Prostate gland (tissue), 2 donors: ENCODE measurements at places on chromosomes 3 and 15.

DNA sequence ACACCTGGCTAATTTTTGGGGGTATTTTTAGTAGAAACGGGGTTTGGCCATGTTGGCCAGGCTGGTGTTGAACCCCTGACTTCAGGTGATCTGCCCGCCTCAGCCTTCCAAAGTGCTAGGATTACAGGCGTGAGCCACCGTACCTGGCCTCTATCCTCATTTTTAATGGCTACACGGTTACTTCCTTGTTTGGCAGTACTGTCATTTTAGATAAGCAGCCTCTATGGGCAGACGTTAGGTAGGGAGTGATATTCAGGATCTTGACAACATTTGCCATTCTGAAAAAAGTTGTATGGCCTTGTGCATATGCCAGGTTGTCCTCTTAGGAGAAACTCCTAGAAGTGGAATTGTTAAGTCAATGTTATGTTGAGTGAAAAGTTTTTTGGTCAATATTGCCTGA, 141.7 kb downstream of the ITPR1 start:
- DNase-seq: no peak
- no peak overlapping the region for H3K27ac ChIP-seq
- H3K4me3 ChIP-seq: no peak overlapping the region
- H3K36me3 ChIP-seq: no peaks in the 10 kb centered on the region
- H3K27me3 ChIP-seq: no peaks in the 10 kb centered on the region

GRCh38 chr3:46354984-46355383, 1.1 kb downstream of the CCR2 start:
- no peaks in the 10 kb centered on the region for H3K4me1 ChIP-seq
- no peak overlapping the region for H3K4me3 ChIP-seq
- DNase-seq: no peak
- no peaks in the 10 kb centered on the region for H3K27me3 ChIP-seq
- no peaks in the 10 kb centered on the region for H3K36me3 ChIP-seq

DNA sequence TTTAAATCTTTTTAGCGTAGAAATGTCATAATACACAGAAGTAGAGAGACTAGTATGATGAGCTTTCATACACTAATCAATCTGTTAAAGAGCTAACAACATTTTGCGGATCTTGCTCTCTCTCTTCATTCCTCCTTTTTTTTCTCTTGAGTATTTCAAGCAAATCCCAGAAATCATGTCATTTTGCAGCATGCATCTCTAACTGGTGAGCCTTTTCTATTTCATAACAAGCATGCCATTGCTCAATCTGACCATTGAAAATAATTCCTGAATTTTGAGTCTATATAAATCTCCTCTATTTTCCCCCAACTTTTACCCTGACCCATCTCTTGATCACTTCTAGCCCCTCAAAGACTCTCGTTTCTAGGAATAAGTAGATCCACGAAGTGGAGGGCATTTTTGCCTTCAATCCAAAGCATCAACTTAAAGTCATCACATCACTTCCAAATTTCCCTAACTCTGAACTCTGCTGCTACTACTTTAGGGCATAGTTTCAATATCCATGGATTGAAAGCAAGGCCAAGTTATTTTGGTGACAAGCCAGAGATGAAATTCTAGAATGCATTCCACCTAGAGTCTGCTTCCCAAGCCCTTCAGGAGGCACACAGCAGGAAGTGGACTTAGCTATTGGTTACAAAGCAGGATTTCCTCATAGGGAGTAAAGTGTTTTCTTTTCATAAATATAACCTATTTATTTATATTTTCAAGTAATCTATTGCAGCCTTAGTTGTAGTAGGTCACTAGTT, 253.5 kb upstream of the ZPLD1 start:
- H3K27me3 ChIP-seq: no peaks in the 10 kb centered on the region
- no peak overlapping the region for H3K27ac ChIP-seq
- no peak overlapping the region for H3K4me3 ChIP-seq
- no peaks in the 10 kb centered on the region for H3K36me3 ChIP-seq

DNA sequence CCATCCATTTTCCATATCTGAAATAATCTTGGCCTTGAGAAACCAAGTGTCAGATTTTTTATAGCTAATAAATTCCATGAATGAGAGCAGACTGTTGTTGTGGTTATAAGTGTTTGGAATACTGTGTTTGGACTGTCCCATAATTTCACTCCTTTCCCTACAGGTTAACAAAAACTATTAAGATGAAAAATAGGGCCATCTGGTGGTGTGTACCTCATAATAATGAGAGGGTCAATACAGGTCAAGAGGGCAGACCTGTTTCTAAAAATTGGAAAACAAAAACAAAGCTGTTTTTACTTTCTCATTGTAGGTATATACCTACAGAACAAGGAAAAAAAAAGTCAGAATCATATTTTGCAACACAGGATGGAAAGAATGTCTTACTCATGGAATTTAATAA, 553.8 kb upstream of the SGO1 start:
- no peak for DNase-seq
- H3K27me3 ChIP-seq: no peaks in the 10 kb centered on the region
- no peaks in the 10 kb centered on the region for H3K36me3 ChIP-seq
- H3K27ac ChIP-seq: no peak overlapping the region

DNA sequence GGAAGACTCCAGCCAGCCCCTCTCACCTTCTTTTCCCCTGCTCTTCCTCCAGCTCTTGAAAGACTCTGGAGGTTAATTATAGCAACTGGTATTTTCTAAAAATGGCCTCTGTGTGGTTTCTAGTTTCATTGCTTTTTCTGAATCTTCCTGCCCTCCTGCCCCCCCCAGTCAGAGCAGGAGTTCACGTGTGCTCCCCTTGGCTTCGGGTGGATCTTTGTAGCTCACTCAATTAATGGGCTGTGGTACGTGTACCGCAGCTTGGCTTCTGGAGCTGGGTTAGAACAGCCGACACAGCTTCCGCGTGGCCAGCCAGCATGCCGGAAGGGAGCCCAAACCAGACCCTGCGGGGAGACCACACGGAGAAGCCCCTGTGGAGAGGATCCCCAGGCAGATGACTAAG, 31.5 kb downstream of the TM2D3 start:
- peaks cover 6% of the 10 kb centered on the region for H3K4me1 ChIP-seq
- H3K36me3 ChIP-seq: no peaks in the 10 kb centered on the region
- no peaks in the 10 kb centered on the region for H3K27me3 ChIP-seq
- H3K27ac ChIP-seq: no peak overlapping the region
- no peak for DNase-seq
- no peak overlapping the region for H3K4me3 ChIP-seq

DNA sequence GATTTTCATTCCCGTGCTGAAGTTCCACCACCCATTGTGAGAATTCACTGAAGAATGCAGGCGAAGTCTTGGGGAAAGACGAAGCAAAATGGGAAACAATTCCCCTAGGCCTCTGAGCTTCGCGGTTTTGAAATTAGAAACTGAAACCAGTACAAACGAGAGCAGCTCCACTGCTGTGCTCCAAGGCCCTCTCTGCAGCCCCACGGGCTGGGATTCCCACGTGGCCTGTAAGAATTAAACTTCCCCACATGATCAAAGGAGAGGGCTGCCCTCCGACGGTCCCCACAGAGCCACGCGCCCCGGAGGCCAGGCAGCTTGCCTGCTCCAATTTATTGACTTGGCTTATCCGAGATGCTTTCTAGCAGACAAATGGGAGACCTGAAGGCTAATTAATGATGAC, 144.0 kb downstream of the GREM1 start:
- H3K27me3 ChIP-seq: no peaks in the 10 kb centered on the region
- no peak overlapping the region for H3K4me3 ChIP-seq

DNA sequence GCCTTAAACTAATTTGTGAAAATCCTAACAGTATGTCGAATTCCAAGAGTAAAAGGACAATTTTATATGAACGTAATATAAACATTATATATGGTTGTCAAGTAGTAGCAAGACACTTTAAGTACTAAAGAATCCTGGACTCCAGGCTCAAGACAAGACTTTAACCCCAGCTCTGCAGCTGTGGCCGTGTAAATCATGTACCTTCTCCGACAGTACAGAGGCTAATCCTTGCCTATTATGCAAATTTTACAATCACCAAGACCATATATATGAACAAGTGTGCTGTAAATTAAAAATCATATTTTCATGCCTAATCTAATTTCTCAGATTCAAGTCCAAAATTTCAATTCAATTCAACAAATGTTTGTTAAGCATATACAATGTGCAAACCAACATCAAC, 35.8 kb downstream of the RBM15B start:
- H3K36me3 ChIP-seq: no peaks in the 10 kb centered on the region
- no peak overlapping the region for H3K4me3 ChIP-seq
- no peaks in the 10 kb centered on the region for H3K4me1 ChIP-seq
- no peaks in the 10 kb centered on the region for H3K27me3 ChIP-seq
- DNase-seq: no peak
- no peak overlapping the region for H3K27ac ChIP-seq

GRCh38 chr3:148856384-148856783, 8.7 kb upstream of the CPA3 start:
- no peak overlapping the region for H3K27ac ChIP-seq
- no peaks in the 10 kb centered on the region for H3K4me1 ChIP-seq
- no peak for DNase-seq
- no peaks in the 10 kb centered on the region for H3K27me3 ChIP-seq
- H3K4me3 ChIP-seq: no peak overlapping the region
- H3K36me3 ChIP-seq: no peaks in the 10 kb centered on the region

DNA sequence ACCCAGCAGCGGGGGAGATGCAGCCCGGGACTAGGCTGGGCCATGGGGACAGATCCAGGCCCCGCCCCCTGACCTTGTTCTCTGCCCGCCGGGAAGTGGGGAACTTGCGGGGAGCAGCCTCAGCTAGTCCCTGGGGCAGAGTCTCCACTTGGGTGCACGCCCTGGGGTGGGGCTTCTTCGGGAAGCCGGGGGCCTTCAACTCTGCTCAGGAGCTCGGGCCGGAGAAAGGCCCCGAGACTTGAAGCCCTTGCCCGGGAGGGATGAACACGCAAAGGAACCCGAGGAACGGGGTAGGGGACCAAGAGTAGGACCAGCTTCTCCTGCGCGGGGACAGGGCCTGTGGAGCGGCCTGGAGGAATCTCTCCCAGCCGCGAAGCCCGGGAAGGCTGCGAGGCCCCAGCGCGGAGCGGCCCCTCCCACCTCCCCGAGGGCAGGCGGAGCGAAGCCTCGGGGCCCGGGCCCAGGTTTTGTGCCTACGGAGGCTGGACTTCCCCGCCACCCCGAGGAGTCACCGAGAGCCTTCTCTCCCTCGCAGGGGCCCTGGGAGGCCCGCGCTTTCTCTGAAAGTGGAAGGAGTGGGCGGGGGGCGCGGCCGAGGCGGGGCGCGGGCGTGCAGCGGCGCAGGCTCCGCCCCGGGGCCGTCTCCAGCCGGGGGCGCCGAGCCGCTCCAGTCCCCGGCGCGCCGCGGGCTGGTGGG, at the start of gene ITPKA:
ITPKA (plus strand) TSS at position 670 of the 697 bp plus-strand sequence. CDS start 54 bp downstream, outside the sequence.
- H3K4me1 ChIP-seq: peaks cover 6% of the 10 kb centered on the region
- H3K36me3 ChIP-seq: no peaks in the 10 kb centered on the region
- H3K27ac ChIP-seq: peak within 1 kb of the TSS; percentile 62
- DNase-seq: peak; percentile 52
- H3K27me3 ChIP-seq: peaks cover 3% of the 10 kb centered on the region

- no peaks in the 10 kb centered on the region for H3K27me3 ChIP-seq
- H3K4me1 ChIP-seq: peaks cover 7% of the 10 kb centered on the region
- DNase-seq: peak; percentile 8
- H3K4me3 ChIP-seq: no peak overlapping the region
Measured at GRCh38 chr15:92907896-92908712, 8.0 kb downstream of the CHD2 start.

DNA sequence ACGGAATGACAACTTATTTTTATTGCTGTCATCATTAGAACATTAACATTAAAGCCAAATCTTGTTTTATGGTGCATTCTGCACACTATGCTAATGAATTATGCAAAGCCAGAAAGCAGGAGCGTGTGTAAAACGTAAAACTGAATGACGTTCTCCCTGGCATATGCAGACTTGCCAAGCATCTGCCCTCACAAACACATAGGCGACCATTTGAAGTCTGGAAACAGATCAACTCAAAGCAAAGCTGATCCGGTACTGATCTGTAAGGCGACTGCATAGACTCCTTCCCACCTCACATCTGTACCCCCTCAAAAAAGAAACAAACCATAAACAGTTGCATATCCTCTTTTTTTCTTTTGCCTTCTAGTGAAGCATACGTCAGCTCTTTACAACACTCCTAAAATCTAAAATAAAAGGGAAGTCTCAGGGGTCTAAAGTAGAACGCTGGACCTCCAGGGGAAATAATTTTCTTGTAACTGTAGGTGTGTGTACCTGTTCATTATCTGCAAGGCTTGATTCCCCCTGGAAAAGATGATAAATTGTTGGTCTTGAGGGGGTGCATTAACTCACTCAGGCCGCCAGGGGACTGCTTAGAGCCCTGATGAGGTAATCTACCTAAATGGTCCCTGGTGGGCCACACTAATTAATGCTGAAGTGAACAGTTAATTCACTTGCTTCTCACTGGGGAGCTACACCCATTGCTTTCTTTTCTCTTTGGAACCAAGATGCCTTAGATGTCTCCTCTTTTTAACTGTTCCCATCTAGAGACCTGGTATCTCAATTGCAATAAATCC, 231.4 kb downstream of the CDIN1 start:
- H3K27ac ChIP-seq: peak overlapping the region; percentile 31
- H3K4me1 ChIP-seq: peaks cover 8% of the 10 kb centered on the region
- H3K36me3 ChIP-seq: no peaks in the 10 kb centered on the region
- no peak for DNase-seq

DNA sequence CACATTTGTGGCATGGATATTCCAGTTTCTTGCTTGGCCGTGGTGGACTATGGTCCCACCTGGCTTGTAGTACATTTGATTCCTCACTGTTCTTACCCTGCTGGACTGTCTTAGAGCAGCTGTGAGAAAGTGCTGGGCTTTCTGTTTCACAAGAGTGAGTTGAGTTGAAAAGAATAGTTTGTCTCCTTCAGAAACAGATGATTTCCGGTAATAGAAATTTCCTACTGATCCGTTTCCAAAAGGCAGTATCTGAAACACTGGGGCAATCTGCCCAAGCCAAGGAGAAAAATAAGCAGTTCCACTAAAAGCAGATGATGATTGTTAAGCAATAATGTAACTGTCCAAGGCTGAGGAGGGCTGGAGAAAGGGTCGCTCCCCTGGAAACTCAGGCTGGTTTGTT, 96.0 kb downstream of the SUCLG2 start:
- H3K27ac ChIP-seq: no peak overlapping the region
- no peaks in the 10 kb centered on the region for H3K36me3 ChIP-seq
- H3K27me3 ChIP-seq: no peaks in the 10 kb centered on the region
- H3K4me3 ChIP-seq: no peak overlapping the region
- no peak for DNase-seq

DNA sequence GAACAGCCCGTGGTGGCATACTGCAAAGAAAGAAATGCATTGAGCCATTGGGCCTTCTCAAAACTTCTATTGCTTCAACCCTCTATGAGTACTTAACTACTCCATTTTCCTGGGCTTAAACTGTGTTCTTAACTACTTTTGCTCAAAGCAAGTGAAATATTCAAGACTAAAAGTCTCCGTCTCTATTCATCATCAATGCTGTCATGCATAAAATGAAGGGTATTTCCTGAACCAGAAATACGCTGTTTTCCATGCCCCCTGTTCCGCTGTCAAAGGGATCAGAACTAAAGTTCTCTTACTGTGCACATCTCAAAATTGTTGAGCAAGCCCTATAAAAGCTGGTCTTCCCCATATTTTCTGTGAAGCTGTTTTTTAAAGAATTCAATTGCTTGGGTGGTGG, 20.3 kb downstream of the SIAH2 start:
- peaks cover 10% of the 10 kb centered on the region for H3K4me1 ChIP-seq
- DNase-seq: no peak
- peak overlapping the region; percentile 72 for H3K27ac ChIP-seq

GRCh38 chr3:8456412-8456811, 45.2 kb upstream of the LMCD1 start:
- no peaks in the 10 kb centered on the region for H3K36me3 ChIP-seq
- no peak overlapping the region for H3K27ac ChIP-seq
- H3K4me1 ChIP-seq: no peaks in the 10 kb centered on the region
- H3K4me3 ChIP-seq: no peak overlapping the region
- no peaks in the 10 kb centered on the region for H3K27me3 ChIP-seq
